H7 (cell line): ENCODE measurements at places on chromosomes 7 and 10.
A peak's percentile ranks its signal among the peaks of the same experiment; 100 is the strongest.

DNA sequence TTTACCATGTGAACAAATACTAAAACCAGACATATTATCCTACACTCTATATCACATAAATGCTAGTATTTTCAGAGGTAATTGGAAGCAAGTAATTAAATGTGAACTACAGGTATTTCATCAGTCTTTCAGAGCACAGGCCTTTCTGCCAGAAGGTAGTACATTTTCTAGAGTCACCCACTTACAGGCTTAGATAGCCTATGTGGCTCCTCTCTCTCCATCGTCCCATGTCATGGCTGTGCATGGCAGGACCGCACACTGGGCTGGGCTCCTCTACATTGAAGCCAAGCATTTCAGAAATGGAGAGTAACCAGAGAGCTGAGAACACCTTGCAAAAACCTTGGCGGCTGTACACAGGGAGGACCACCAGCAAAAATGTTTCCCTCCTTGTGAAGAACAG, 49.7 kb downstream of the GFRA1 start:
- DNase-seq, result no peak

GRCh38 chr7:129334473-129334872, 99.8 kb upstream of the STRIP2 start:
- DNase-seq, result peak; percentile 33

- no peak for DNase-seq
Observed at GRCh38 chr10:6815346-6815745, 235.3 kb upstream of the PRKCQ start.

GRCh38 chr10:32357056-32357735, 10.2 kb upstream of the EPC1 start:
- DNase-seq, result no peak

GRCh38 chr7:40015790-40016296, 65.8 kb downstream of the CDK13 start:
- DNase-seq, result no peak

GRCh38 chr10:89213191-89213808, 6.2 kb upstream of the CH25H start:
- peak; percentile 54 for DNase-seq

- DNase-seq, result peak; percentile 47
Observed at GRCh38 chr7:25894002-25894901, 257.7 kb upstream of the NFE2L3 start.

- DNase-seq, result peak; percentile 94
Observed at GRCh38 chr10:25174461-25175230, at the start of gene GPR158. GPR158 (plus strand) TSS chr10:25175001; CDS start chr10:25175421, 420 bp downstream.

GRCh38 chr10:114121031-114121430, 53.0 kb downstream of the CCDC186 start:
- no peak for DNase-seq
